GM10248 (cell line): ENCODE measurements at places on chromosomes 6 and 20.

DNA sequence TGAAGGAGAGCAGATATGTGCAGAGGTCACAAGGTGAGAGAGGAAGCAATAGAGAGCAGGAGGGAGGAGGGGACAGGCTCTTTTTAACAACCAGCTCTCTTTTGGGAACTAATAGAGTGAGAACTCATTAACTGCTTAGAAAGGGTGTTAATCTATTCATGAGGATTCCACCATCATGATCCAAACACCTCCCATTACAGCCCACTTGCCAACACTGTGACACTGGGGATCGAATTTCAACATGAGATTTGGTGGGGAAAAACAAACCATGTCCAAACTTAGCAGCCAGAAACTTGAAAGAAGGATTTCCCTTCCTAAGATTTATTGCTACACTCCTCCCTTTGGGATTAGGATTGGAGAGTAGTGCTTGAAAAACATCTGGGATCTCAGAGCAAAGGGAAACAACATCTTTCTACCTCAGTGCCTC lies 135.5 kb upstream of the PLCB4 start:
- DNase-seq: no peak

DNA sequence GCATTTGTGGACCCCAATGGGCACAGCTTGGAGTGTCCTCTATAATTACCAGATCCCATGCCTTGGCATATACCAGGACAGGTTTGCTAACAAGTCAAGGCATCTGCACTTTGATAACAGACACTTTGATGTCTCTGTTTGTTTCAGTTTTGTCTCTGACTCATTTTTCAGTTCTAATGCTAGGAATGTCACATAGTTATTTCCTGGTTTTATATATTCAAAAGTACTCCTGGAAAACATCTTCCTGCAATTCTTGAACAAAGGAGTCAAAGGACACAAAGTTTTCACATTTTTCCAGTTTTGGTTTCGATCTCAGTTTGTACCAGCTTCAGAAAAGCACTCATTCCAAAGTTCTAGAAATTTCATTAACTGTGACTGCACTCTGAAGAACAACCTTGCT lies 188.1 kb downstream of the FOXC1 start:
- DNase-seq: no peak

DNA sequence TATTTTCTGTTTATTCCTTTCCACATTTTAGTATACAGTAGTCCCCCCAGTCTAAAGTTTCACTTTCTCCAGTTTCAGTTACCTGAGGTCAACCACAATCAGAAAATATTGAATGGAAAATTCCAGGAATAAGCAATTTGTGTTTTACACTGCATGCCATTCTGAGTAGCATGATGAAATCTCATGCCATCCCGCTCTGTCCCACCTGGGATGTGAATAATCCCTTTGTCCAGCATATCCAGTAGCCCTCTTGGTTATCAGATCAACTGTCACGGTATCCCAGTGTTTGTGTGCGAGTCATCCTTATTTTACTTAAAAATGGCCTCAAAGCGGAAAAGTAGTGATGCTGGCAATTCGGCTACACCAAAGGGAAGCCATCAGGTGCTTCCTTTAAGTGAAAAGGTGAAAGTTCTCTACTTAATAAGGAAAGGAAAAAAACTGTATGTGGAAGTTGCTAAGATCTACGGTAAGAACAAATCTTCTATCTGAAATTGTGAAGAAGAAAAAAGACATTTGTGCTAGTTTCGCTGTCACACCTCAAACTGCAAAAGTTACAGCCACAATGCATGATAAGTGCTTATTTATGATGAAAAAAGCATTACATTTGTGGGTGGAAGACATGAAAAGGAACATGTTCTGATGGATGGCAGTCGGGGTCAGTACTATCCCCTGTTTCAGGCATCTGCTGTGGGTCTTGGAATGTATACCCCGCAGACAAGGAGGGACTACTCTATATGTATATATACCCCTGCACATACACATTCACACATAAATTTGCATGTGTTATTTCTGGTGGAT lies 11.3 kb downstream of the NOX3 start:
- no peak for DNase-seq

- no peak for DNase-seq
These were observed 59.6 kb upstream of the TTPAL start for GRCh38 chr20:44415833-44416715.

GRCh38 chr6:2749969-2750600 lies 637 bp downstream of the MYLK4 start:
- peak; percentile 51 for DNase-seq

DNA sequence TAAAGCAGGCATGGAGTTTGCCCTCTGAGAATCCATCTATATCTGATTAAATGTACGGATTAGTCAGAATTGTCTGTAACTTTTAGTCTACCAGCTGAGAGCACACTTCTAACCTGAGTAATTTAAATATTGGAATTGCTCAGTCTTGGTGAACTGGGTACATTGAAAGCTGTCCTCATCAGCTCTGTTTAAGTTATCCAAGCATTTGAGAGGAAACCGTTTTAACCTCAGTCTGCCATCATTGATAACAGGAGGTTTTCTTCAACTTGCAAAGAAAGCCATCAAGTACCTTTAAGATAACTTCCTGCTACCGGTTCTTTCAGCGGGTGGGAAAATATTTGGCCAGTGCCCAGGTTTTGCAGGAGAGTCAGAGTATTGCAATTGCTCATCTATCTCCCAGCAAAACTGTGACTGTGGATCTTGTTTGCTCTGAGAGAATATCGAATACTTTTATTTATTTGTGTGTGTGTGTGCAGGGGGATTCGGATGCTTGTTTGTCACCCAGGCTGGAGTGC lies 31.1 kb upstream of the F13A1 start:
- no peak for DNase-seq

DNA sequence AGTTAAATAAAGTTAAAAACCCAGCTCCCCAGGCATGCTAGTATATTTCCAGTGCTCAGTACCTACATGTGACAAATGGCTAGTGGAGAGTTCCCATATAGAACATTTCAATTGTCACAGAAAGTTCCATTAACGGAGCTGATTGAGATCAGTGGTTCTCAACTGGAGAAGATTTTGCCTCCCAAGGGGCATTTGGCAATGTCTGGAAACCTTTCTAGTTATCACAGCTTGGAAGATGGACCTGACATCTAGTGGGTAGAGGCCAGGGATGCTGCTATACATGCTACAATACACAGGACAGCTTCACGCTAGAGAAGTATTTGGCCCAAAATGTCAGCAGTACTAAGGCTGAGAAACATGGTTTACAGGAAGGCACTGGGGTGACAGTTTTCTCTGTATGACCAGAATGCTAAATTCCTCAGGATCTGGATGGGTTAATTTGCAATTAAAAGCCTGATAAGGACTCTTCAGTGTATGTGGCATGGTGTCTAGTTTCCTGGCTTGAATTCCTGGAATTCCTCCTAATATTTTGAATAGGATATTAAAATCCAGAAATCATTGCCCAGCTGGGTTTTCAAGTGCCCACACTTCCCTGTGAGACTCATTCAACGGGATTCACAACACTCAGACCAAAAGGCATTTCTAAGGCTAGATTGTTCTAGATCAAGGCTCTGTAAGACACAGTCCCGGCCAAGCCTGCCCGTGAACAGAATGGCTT lies 84.7 kb upstream of the SALL4 start:
- DNase-seq: no peak

- no peak for DNase-seq
These were observed 113.9 kb downstream of the RIN2 start for GRCh38 chr20:19872001-19872400.

- DNase-seq: no peak
These were observed 97.5 kb downstream of the FAM120B start for GRCh38 chr6:170404036-170404435.

- no peak for DNase-seq
These were observed 573.5 kb downstream of the COL12A1 start for GRCh38 chr6:74632196-74632875.

GRCh38 chr6:121319112-121319553 lies 15.1 kb downstream of the TBC1D32 start:
- peak; percentile 15 for DNase-seq

DNA sequence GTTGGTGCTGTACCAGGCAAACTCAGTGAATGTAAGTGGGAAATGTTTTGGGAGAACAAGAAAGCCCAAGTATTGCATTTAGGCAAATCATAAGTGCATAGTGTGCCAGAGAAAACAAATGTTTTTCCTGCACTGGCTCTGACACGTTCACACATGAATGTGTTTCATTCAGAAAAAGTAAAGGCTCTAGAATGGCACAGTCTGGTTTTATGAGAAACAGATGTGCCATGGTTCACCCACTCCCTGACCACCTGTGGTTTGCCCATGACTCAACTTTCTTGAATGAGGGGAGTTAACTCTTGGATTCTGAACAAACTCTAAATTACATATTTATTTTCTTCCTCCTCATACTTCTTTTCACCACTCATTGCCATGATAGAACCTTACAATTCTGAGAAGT lies 126.9 kb downstream of the KCNQ5 start:
- DNase-seq: no peak

DNA sequence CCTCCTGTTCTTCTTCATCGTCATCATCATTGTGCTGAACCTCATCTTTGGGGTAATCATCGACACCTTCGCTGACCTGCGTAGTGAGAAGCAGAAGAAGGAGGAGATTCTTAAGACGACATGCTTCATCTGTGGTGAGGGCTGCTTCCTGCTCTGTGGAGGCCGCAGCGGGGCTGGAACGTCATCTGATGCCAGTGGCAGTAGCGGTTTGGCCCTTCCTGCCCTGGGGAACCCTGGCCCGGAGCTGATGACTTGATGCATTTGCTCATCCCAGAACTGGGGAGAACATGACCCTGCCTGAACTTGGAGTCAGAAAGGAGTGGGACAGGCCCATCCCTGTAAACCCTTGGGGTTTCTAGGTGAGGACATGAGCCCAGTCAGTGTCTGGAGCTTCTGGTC lies 18.7 kb downstream of the UQCC2 start:
- DNase-seq: no peak

GRCh38 chr20:39150501-39150900 lies 188.4 kb downstream of the DHX35 start:
- DNase-seq: no peak

- DNase-seq: no peak
These were observed 84.5 kb downstream of the SESN1 start for GRCh38 chr6:109009962-109010704.

- DNase-seq: no peak
These were observed 46.2 kb downstream of the MYB start for GRCh38 chr6:135227349-135227748.

GRCh38 chr6:98116455-98116854 lies 717.9 kb upstream of the POU3F2 start:
- no peak for DNase-seq

DNA sequence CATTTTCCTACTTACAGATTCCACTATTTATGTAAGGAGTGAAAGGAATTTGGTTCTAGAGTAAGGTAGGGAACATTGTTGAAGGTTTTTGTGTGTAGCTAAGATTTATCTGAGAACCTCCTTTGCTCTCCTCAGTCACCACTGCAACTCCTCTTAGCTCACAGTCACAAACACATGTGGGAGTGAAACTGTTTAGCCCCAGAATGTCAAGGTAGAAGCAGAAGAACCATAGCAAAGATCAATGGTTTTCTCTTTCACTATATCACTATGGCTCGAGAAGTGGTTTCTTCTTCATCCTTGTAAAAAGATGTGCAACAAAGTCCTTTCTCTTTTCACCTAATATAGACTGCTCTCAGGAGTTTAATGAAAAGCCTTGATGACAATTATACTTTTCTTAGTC lies 6.5 kb upstream of the DEFB112 start:
- DNase-seq: no peak

- DNase-seq: no peak
These were observed 125.9 kb downstream of the FYN start for GRCh38 chr6:111747396-111747795.

DNA sequence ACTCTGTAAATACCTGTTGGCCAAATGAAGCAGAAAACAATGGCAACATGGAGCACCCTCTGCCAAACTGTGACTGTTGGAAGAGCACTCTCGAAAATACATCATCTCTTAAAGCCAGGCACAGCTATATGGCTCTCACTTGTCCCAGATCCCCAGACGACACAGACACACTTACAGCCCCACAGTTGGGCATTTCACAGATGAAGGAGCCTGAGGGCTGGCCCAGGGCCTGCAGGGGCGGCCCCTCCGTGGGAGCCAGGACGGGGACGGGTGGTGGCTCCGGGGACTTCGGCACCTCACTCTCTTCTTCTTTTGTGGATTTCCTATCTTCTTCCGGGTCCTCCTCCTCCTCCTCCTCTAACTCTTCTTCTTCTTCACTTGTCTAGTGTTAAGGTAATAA lies 18.4 kb upstream of the MRPS10 start:
- DNase-seq: no peak

DNA sequence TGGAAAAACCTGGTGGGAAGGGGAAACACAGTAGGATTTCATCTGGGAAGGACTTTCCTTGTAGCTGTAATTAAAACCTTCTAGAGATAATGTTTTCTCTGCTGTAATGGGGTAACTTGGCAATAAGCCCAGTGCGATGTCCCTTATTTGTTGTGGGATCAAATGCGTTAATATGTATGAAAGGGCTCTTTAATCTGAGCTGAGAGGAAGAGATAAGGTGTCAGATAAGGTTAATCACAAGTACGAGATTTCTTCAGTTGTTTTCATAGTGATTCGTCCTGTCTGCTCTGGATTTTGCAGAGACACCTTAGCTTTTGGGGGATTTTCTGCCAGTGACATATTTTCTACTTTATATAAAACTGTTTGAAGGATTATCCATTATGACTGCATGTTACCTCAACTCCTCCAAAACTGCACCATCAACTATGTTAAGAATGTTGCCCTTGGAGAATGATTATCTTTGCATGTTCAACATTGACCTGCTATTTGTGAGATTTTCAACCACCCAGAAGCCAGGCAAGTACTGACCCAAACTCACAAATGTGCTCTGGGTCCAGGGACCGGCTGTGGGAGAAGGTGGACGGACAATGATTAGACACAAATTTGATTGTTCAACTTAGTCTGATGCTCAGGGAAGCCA lies 21.2 kb upstream of the ELOVL5 start:
- no peak for DNase-seq

GRCh38 chr6:170113141-170113540 lies 177.7 kb downstream of the DLL1 start:
- DNase-seq: no peak

GRCh38 chr6:36829919-36830544 lies 9.2 kb downstream of the CPNE5 start:
- DNase-seq: no peak

- DNase-seq: no peak
These were observed 283.4 kb upstream of the RUNX2 start for GRCh38 chr6:45044510-45045252.

GRCh38 chr6:116530436-116530835 lies 15.0 kb downstream of the TRAPPC3L start:
- DNase-seq: no peak

- no peak for DNase-seq
These were observed 84.2 kb upstream of the FRMD1 start for GRCh38 chr6:168163096-168163731.

GRCh38 chr6:54847799-54848597 lies 1.4 kb downstream of the FAM83B start:
- DNase-seq: no peak

GRCh38 chr20:62405108-62405980 lies 1.7 kb downstream of the CABLES2 start:
- DNase-seq: no peak

- DNase-seq: no peak
These were observed 15.4 kb upstream of the BTBD3 start for GRCh38 chr20:11902285-11902697.
